Immature natural killer cell (primary cell): ENCODE measurements at places on chromosomes 6 and 20. TPM values are rescaled to one million over a fixed set of nuclear protein-coding genes. Genes with fewer than 3 reads are reported as not detected.

GRCh38 chr6:29490055-29490454 lies 2.3 kb upstream of the MAS1L start:
- DNase-seq: no peak
- peaks cover 5% of the 10 kb centered on the region for H3K27me3 ChIP-seq
- no peak overlapping the region for H3K27ac ChIP-seq
- no peak overlapping the region for H3K4me3 ChIP-seq
- no peaks in the 10 kb centered on the region for H3K36me3 ChIP-seq

DNA sequence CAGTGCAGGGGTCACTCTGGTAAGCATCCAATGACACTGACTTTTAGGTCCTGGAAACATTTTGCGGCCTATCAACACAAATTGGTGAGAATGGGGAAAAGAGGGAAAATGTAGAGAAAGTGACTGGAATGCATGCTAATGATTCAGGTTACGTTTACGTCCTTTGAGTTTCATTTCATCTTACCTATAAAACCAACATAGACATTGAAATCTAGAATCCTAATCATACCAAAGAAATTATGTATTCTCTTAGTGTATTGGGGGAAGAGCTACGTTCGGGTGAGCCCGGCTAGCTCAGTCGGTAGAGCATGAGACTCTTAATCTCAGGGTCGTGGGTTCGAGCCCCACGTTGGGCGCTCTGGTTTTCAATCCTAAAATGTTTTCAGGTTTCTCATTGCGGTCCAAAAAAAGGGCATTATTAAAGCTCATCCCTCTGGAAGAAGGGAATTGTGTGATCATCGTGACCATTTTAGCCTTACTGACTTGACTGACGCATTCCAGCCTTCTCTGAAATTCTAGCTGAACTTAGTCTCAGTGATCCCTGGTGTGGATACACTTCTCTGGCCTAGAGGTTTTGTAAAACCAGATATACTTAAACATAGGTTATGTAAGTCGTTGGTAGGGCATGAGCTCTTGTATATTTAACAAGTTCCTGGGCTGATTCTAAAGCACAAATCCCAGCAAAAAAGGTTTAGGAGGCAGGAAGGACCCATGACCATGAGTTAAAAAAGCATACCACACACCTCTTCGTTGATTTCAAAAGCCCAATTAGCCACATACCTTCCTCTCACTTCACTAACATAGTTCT lies 18.3 kb downstream of the HMGN4 start:
- H3K36me3 ChIP-seq: no peaks in the 10 kb centered on the region
- peaks cover 7% of the 10 kb centered on the region for H3K4me1 ChIP-seq
- H3K4me3 ChIP-seq: no peak overlapping the region
- DNase-seq: no peak
- H3K27ac ChIP-seq: no peak overlapping the region
- H3K27me3 ChIP-seq: peaks cover 11% of the 10 kb centered on the region

- H3K36me3 ChIP-seq: no peaks in the 10 kb centered on the region
- H3K4me1 ChIP-seq: no peaks in the 10 kb centered on the region
- H3K27ac ChIP-seq: no peak overlapping the region
- DNase-seq: no peak
- H3K4me3 ChIP-seq: no peak overlapping the region
- H3K27me3 ChIP-seq: peaks cover 2% of the 10 kb centered on the region
Measured at GRCh38 chr6:11851387-11851786, 72.8 kb upstream of the ADTRP start.

DNA sequence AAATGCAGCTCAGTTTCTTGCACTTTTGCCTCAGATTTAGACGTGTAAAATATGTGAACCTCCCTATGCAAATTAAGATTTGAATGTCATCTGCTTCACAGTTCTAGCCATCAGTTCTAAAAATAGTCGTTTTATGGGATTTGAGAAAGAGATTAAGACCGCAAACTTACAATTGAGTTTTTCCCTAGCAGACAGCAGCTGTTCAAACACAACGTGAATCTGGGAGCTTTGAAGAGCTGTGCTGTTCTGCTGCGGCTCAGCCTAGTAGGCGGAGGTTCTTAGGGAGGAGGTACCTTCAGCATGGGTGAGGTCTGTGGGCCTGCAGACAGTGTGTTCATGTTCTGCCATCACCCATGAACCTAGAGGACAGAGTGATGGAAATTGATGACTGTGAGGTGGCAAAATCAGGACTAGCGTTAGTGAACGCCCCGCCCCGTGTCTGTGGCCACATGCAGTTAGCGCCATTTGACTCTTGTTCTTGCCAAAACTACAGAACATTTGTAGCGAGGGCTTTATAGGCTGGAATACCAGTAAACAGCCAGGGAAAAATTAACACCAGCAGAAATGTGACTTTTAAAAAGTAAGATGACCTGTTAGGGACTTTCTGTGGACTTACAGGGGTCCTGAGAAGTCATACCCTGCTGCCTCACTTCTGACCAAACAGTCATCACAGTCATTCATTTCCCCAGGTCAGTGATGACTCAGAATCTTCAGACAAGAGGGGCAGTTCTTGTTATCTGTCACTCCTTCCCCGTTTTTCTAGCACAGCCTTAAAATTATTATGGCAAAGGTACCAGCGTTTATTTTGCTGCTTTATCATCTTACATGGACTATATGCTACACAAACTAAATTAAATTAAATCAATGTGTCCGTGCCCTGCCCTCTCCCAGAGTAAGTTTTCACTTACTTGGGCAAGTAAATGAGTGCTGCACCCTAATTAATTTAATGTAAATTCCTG lies 84.3 kb upstream of the TMEM181 start:
- H3K4me1 ChIP-seq: no peaks in the 10 kb centered on the region
- H3K4me3 ChIP-seq: no peak overlapping the region
- no peak overlapping the region for H3K27ac ChIP-seq
- DNase-seq: peak; percentile 13
- H3K36me3 ChIP-seq: peaks cover 17% of the 10 kb centered on the region
- no peaks in the 10 kb centered on the region for H3K27me3 ChIP-seq

- no peak overlapping the region for H3K4me3 ChIP-seq
- H3K36me3 ChIP-seq: no peaks in the 10 kb centered on the region
- H3K27me3 ChIP-seq: no peaks in the 10 kb centered on the region
- H3K4me1 ChIP-seq: peaks cover 6% of the 10 kb centered on the region
- no peak for DNase-seq
Measured at GRCh38 chr6:40720375-40720748, 133.2 kb upstream of the LRFN2 start.

DNA sequence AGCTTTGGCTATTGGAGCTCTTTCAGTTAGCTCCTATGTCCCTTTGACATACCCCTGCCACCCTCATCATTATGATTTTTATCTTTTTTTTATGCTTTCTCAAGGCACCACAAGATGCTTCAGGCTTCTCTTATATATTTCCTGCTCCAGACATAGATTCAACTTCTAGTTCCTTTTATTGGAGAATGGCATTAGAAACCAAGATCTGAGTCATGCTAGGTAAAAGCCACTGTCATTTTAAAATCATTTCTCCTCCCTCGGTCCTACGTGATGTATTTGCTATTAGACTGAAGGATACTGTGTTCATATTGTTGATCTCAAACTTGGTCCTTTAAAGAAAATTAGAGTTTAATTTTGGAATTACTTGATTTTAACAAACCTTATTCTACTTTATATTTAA lies 8.3 kb downstream of the TENT5A start:
- H3K36me3 ChIP-seq: peaks cover 3% of the 10 kb centered on the region
- peaks cover 57% of the 10 kb centered on the region for H3K4me1 ChIP-seq
- DNase-seq: no peak
- H3K27me3 ChIP-seq: no peaks in the 10 kb centered on the region

GRCh38 chr6:117607511-117607910 lies 5.2 kb upstream of the GOPC start:
- H3K4me3 ChIP-seq: no peak overlapping the region
- no peaks in the 10 kb centered on the region for H3K36me3 ChIP-seq
- peaks cover 13% of the 10 kb centered on the region for H3K4me1 ChIP-seq
- DNase-seq: no peak
- H3K27me3 ChIP-seq: peaks cover under 1% of the 10 kb centered on the region

DNA sequence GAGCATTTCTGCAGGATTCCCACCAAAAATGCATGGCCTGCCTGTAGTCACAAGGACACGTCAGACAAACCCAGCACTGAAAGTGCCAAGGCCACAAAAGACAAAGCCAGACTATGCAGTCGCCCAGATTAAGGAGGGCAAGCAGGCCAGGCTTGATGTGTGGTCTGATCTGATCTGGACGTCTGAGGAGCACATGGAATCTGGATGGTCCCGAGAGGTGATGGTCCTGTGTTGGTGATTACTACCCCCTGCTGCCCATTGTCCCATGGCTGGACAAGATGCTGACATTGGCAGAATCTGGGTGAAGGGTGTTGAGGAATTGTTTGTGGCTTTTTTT lies 17.1 kb downstream of the NPEPL1 start:
- peaks cover 14% of the 10 kb centered on the region for H3K36me3 ChIP-seq
- DNase-seq: no peak
- no peaks in the 10 kb centered on the region for H3K4me1 ChIP-seq
- H3K27ac ChIP-seq: no peak overlapping the region
- peaks cover 2% of the 10 kb centered on the region for H3K27me3 ChIP-seq

DNA sequence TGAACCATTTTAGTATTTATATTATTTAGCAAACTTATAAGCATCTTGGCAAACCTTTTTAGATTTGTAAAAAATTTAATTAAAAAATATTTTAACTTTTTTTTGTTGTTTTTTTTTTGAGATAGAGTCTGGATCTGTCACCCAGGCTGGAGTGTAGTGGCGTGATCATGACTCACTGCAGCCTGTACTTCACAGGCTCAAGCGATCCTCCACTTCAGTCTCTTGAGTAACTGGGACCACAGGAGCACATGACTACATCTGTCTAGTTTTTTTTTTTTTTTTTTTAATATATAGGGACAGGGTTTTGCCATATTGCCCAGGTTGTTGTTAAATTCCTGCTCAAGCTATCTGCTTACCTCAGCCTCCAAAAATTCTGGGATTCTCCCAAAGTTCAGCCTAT lies 161.1 kb downstream of the EYS start:
- H3K27ac ChIP-seq: no peak overlapping the region
- H3K27me3 ChIP-seq: no peaks in the 10 kb centered on the region
- no peak overlapping the region for H3K4me3 ChIP-seq
- DNase-seq: no peak
- H3K36me3 ChIP-seq: peaks cover 3% of the 10 kb centered on the region

DNA sequence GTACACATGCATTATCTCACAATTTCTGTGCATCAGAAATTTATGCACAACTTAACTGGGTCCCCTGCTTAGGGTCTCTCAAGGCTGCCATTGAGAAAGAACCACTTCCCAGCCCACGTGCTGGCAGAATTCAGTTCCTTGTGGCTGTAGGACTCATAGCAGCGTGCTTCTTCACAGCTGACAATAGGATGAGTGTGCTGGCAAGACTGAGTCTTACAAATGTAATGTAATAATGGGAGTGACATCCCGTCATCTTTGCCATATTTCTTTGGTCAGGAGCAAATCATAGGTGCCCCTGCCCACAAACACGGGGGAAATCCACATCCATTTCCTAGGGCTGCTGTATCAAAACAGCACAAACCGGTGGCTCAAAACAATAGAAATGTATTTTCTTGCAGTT lies 77.4 kb downstream of the FIG4 start:
- no peak overlapping the region for H3K4me3 ChIP-seq
- H3K36me3 ChIP-seq: peaks cover 33% of the 10 kb centered on the region

- no peak for DNase-seq
- H3K27me3 ChIP-seq: no peaks in the 10 kb centered on the region
- no peaks in the 10 kb centered on the region for H3K36me3 ChIP-seq
- no peak overlapping the region for H3K27ac ChIP-seq
- no peak overlapping the region for H3K4me3 ChIP-seq
Measured at GRCh38 chr6:147195510-147195909, 8.7 kb upstream of the STXBP5 start.

DNA sequence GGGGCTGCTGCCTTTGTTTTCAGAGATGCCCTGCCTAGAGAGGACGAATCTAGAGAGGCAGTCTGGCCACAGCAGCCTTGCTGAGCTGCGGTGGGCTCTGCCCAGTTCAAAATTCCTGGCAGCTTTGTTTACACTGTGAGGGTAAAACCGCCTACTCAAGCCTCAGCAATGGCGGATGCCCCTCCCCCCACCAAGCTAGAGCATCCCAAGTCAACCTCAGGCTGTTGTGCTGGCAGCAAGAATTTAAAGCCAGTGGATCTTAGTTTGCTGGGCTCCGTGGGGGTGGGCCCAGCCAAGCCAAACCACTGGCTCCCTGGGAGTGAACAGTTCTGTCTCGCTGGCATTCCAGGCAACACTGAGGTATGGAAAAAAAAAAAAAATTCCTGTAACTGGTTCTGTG lies 970.9 kb downstream of the TBC1D32 start:
- H3K27me3 ChIP-seq: peaks cover 4% of the 10 kb centered on the region
- H3K36me3 ChIP-seq: peaks cover 3% of the 10 kb centered on the region
- no peak overlapping the region for H3K27ac ChIP-seq
- no peaks in the 10 kb centered on the region for H3K4me1 ChIP-seq
- no peak overlapping the region for H3K4me3 ChIP-seq

DNA sequence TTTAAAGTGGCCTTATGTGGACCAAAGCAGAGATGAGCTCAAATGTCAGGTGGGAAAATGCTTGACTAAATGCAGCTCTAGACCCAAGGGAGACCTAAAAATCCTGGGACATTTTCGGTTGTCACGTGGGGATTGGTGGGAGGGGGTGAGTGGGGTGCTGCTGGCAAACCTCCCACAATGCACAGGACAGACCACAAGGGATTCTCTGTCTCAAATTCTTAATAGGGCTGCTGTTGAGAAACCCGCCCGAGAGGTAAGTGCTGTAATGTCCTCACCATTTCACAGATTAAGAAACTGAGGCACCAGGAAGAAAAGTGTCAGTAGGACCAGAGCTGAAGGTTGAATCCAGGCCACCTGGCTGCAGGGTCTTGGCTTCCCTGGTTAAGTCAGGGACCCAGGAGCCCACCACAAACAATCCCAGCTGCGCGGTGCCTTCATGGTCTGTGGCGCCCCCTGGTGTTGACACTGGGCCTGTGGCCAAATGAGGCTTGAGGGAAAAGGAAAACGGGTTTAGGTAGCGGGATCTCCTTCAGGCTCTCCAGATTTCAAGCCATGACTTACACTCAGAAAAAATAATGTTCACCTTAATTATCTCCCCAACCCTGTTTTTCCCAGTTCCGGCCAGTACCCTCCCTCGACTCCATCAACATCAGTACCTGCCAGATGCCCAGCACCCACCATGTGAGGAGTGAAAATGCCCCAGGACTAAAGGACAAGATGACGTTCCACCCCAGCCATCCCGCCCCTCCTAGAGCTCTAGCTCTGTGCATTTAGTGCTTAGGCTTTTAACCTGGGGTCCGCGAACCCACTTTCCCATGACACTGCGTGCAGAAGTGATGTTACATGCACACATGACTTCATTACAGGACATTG lies 7.2 kb downstream of the HLA-G start:
- H3K4me1 ChIP-seq: no peaks in the 10 kb centered on the region
- peaks cover 4% of the 10 kb centered on the region for H3K27me3 ChIP-seq
- no peaks in the 10 kb centered on the region for H3K36me3 ChIP-seq
- no peak overlapping the region for H3K4me3 ChIP-seq
- no peak overlapping the region for H3K27ac ChIP-seq

- H3K36me3 ChIP-seq: no peaks in the 10 kb centered on the region
- no peak overlapping the region for H3K4me3 ChIP-seq
- DNase-seq: no peak
- H3K27me3 ChIP-seq: peaks cover 2% of the 10 kb centered on the region
- peaks cover 15% of the 10 kb centered on the region for H3K4me1 ChIP-seq
Measured at GRCh38 chr6:155383913-155384312, 69.6 kb upstream of the TFB1M start.

CDK19 gene
- polyA plus RNA-seq: 2.4 TPM

FAM217A gene
- polyA plus RNA-seq: not detected

FERMT1 gene
- polyA plus RNA-seq: not detected

GNMT gene
- polyA plus RNA-seq: 0.55 TPM

NAPB gene
- polyA plus RNA-seq: 11.2 TPM

BPIFB2 gene
- not detected for polyA plus RNA-seq

SLCO4A1 gene
- not detected for polyA plus RNA-seq

GABRR1 gene
- not detected for polyA plus RNA-seq
